ENCODE measurements at places on chromosomes 5 and 9.

- DNase-seq: no peak
These were observed 50.3 kb downstream of the PHAX start for GRCh38 chr5:126651013-126651577.

DNA sequence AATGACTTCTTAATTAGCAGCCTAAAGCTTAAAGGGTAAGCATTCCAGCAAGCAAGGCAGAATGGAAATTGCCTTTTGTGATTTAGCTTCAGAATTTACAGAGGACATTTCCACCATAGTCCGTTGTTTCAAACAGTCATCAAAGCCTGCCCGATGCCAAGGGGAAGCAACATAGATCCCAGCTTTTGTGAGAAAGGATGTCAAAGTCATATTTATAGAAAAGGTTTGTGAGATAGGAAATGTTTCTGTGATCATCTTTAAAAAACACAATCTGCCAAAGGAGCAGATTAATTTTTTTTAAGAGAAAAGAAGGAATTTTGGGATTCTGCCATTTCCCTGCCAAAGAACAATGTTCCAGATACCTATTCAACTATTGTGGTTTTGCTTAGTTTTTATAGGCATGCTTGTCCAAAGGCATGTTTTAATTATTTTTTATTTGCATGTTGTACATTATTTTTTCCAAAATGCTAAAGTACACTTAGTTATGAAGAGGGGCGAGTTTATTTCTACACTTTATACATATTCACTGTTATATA lies 346.9 kb downstream of the ZNF608 start:
- no peak for DNase-seq

- no peak for DNase-seq
These were observed 2.0 kb downstream of the MAML1 start for GRCh38 chr5:179734536-179735164.

DNA sequence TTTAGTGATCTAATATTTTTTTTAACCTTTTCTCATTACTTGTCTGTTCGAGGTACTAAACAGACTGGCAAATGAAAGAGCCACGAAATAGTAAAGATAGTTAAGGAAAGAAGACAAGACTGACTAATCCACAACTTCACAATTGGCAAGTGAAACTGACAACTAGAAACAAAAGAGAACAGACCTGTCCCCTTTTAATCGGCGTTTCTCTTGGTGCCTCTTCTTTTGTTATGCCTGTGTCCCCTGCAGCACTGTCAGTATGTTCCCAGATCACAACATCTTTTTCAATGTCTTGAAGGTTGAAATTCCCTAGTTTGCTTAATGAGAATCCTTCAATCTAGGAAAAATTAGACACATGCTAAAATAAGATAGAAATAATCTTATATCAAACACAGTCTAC lies 26.1 kb downstream of the TUT7 start:
- no peak for DNase-seq

- no peak for DNase-seq
These were observed 202.1 kb downstream of the NXNL2 start for GRCh38 chr9:88737031-88737430.

DNA sequence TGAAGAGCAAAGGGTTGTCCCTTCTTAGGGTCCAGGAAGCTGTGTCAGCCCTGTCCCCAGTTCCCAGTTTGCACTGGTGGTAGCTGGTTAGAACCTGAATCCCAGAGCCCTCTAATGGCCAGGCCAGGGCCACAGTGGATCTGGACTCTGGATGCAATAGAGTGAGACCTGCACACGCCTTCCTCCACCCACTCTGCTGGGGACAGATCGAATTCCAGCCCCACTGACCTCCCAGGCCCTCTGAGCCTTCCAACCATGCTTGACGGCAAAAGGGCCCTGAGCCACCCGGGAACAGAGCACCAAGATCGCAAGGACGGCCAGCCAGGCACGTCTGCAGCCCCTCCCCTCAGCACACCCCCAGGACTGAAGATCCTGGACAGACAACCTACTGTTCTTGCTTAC lies 23.7 kb downstream of the NAIF1 start:
- no peak for DNase-seq

DNA sequence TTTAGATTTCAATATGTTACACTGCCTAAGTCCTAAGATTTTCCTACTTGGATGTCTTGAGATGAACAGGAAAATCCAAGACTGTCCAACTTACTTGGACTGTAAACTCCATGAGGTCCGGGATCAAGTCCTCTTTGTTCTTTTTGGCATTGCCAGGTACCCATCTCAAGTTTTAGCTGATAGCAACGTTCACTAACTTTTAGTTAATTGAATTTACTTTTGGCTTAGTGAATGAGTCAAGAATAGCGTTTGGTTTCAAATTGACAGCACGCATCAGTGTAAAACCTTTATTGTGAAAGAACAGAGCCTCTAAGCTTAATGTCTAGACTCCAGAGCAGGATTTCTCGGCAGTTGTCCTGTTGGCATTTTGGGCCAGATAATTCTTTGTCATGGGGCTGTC lies 37.2 kb downstream of the ALDH1A1 start:
- no peak for DNase-seq

DNA sequence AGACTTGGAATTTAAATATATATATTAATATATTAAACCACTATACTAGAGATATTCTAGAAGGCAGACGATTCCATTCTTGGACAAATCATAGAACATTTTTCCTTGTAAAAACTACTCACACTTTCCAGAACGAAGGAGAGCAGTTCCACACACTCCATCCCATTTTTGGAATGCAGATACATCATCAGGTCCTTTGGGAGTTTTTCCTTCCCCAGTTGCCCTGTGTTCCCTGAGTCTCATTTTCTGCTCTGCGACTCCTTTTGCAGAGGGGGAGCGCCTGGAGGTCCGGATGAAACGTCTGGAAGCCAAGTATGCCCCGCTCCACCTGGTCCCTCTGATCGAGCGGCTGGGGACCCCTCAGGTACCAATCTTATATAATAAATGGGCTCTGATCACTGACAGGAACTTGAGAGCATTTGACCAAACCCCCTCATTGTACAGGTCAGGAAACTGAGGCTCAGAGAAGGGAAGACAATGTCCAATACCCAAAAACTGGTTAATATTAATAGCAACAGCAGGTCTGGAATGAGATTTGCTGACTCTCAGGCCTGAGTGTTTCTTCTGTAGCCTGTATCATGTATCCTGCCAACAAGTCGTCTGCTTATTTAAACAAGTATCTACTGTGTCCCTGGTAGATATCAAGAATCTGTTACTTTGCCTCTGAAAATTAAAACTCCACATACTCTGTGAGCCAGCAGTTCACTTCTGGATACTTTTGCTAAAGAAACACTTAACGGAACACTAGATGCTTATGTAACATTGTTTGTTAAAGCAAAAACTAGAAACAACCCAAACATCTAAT lies 76.8 kb upstream of the NIPAL4 start:
- DNase-seq: no peak

DNA sequence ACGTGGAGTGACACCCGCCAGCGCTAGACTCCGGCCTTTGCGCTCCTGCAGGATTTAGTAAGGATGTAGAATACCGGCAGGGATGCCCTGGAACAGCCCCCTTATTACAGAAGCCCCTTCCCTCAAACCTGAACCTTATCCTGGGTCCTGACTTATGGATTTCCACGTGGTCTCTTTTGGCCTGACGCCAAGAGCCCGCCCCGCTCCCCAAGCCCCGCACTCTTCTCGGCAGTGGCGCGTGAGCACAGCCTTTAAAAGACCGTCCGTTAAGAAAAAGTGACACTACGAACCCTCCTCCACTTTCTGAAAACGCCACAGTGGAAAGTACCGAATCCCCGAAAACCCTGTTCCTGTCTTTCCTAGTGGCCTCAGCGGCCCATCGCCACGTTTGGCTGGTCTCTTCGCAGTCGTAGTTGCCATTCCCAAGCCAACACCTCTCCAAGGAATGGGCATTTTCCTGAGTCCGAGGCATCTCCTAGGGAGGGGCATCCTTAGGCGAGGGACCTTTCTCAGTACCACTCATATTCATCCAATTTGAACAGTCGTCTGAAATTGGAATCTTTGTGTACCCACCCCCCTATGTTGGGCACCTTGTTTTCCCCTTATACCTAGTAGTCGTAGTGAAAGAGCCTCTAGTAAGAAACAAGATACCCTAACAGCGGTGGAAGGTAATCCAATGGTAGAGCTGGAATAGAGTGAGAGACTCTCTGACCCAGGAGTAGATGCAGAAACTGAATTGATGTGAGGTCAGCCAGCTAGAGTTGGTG lies 732 bp upstream of the MCIDAS start:
- DNase-seq: no peak

DNA sequence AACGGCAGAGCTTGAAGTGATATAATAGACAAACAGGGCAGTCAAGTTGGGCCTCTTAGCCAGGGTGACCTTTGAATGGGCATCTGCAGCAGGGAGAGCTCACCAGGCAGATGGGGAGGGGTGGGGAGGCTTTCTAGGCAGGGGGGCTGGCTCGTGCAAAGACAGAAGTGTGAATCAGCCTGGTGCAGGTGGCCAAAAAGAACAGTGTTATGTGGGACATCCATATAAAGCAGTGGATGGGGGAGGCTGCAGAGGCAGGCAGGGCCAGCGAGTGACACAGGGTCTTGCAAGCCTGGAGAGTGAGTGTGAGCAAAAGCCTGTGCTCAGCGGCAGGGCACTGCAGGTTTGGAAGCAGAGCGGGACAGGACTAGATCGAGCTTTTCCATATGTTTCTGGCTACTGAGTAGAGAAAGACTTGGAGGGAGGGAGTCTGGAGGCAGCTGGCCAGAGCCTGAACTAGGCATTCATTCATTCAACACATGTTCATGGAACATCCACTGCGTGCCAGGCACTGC lies 14.2 kb upstream of the TTLL11 start:
- no peak for DNase-seq

- DNase-seq: no peak
These were observed 100.7 kb upstream of the SPRY4 start for GRCh38 chr5:142425286-142426065.

DNA sequence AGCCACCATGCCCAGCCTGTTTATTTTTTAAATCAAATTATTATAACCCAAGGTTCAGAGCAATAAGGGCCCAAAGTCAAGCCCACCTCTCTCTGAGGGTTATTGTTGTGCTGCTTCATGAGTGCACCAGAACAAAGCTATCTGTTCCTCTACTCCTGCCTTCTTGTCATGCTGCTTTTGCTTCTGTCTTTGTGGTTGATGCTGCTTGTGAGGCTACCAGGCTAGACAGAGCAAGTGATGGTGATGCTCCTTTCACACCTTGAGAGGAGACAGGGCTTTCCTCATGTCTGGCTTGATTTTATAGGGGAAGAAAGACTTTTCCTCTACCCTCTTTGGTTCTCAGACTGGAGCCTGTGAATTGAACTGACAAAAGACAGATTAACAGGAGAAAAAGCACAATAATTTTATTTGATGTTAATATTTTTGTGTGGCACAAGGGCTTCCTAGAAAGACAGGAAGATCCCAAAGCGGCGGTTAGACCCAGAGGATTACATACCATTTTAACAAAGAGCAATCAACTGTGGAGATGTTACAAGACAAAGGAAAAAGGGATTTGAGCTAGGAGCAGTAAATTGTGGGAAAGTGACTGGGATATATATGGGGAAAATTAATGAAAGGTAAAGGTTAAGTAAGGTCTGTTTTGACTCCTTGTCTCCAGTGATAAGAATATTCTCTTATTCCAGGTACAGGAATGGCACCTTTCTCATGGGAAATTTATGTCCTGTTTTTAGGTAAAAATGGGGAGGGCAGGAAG lies 4.4 kb upstream of the CD180 start:
- DNase-seq: no peak

- DNase-seq: no peak
These were observed 979.2 kb upstream of the WWC1 start for GRCh38 chr5:167312225-167312624.

DNA sequence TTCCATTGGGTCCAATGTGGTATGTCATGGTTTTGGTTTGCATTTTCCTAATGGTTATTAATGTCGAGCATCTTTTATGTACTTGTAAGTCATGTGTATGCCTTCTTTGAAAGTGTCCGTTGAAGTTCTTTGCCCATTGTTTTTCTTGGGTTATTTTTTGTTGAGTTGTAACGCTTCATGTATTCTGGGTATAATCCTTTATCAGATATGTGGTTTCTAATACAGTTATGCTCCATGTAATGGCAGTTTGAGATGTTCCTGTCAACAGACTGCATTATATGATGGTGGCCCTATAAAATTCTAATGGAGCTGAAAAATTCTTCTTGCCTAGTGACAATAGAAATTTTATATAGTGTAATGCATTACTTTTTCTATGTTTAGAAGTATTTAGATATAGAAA lies 17.2 kb downstream of the RIC1 start:
- DNase-seq: no peak

DNA sequence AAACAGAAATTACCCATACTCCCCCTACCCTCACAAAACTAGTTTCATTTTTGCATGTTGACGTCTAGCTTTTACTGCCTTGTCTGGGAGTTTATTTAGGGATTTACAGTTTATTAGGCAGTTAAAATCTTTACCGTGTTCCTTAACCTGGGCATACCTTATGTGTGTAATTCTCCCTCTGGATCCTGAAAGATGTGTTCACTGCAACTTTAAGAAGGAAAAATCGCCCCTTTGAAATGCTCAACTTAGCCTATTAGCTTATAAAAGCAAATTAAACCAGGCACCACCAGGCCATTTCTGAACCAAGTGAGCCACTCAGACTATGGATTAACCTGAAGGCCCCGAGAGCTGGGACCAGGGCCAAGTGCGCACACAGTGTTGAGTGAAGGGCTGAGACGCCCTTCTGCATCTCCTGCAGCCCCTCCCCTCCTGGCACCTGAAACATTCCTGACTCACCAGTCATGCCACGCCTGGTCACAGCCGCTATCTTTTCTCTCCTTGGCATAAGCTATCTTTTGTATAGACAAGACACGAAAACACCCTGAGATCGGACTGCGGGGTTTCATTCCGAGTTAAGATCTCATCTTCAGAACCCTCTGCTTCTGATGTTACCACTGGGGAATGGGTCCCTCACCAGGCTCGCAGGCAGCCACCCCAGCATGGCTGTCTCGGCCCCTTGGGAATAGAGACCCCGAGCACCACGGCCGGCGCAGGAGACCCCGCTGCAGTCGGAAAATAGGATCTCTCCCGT lies 111.9 kb downstream of the ROR2 start:
- no peak for DNase-seq

DNA sequence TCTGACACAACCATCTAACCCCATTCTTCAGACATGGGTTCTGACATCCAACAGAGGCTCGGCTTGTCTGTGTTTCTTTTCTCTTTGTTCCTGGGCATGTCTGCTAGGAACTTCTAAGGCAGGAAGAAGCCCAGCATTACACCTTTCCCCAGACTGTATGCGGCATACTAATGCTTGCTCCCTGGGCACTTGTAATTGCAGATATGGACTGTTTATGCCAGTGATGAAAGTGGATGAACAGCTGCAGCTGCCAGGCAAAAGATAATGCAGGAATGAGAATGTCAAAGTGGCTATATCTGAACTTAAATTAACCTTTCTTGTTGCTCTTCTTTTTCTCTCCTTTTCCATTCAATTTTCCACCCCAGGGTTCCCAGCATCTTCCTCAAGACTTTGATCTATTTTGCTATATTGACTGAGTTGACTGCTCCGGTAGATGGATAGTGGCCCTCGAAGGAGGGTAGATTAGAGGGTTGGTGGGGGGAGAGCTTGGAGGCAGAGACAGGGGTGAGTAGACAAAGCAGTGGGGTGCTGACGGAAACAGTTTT lies 344.4 kb downstream of the MAN2A1 start:
- DNase-seq: no peak

- DNase-seq: no peak
These were observed 3.6 kb downstream of the RPL12 start for GRCh38 chr9:127447416-127448111.

GRCh38 chr5:54173251-54173650 lies 137.1 kb downstream of the ARL15 start:
- DNase-seq: no peak

All from germinal center (tissue), 1 donor.